CD8-positive, alpha-beta memory T cell (primary cell): ENCODE measurements at places on chromosomes 1 and 21. TPM values are rescaled to one million over a fixed set of nuclear protein-coding genes. Genes with fewer than 3 reads are reported as not detected.

DNA sequence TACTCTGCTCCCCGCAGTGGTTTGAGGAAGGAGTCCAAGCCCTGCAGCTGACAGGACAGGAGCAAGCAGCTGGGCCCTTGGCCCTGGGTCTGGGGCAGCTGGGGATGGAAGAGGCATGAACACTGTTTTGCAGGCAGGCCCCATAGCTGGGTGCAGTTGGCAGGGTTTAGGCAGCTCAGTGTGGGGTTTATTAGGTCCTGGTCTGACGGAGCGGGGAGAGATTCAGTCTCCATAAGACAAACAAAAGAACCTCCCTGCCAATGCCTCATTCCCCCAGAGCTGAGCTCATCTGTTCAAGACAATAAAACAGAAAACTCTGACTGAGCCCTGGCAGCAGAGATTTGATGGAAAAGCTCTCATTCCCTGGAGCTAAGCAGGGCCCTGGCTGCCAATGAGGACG lies 37.3 kb downstream of the OLFML2B start:
- H3K27me3 ChIP-seq: no peaks in the 10 kb centered on the region
- H3K36me3 ChIP-seq: no peaks in the 10 kb centered on the region
- no peak overlapping the region for H3K27ac ChIP-seq
- DNase-seq: no peak
- no peaks in the 10 kb centered on the region for H3K4me1 ChIP-seq
- H3K4me3 ChIP-seq: no peak overlapping the region

DNA sequence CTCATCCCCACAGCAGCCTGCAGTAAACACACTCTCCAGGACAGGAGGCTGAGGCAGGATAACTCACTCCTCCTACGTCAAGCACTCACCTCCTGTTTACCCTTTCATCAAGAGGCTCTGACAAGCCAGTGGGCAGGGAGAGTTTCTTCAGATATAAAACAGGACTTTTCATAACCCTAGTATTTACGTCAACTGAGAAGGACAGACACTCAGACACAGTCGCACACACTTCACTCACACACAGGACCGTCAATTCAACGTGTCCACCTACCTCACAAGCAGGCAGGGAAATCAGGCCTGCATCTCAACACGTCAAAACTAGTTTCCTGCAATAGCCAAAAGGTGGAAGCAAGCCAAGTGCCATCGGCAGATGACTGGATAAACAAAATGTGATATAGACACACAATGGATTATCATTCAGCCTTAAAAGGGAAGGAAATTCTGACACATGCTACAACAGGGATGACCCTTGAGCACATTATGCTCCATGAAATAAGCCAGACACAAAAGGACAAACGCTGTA lies 48.6 kb downstream of the ITPKB start:
- peaks cover 91% of the 10 kb centered on the region for H3K4me1 ChIP-seq
- peak; percentile 71 for DNase-seq

Gene ANGPTL3
- not detected for polyA plus RNA-seq

GRCh38 chr1:36570006-36570405 lies 87.3 kb upstream of the CSF3R start:
- no peaks in the 10 kb centered on the region for H3K4me1 ChIP-seq
- no peaks in the 10 kb centered on the region for H3K27me3 ChIP-seq
- no peaks in the 10 kb centered on the region for H3K36me3 ChIP-seq
- H3K27ac ChIP-seq: no peak overlapping the region

Gene MIXL1
- not detected for polyA plus RNA-seq

Gene CYP4Z1
- not detected for polyA plus RNA-seq

- H3K36me3 ChIP-seq: no peaks in the 10 kb centered on the region
- H3K4me1 ChIP-seq: no peaks in the 10 kb centered on the region
- H3K27me3 ChIP-seq: no peaks in the 10 kb centered on the region
- no peak for DNase-seq
Observed at GRCh38 chr1:241391926-241392710, 35.1 kb upstream of the RGS7 start.

Gene OR2AK2
- polyA plus RNA-seq: not detected

DNA sequence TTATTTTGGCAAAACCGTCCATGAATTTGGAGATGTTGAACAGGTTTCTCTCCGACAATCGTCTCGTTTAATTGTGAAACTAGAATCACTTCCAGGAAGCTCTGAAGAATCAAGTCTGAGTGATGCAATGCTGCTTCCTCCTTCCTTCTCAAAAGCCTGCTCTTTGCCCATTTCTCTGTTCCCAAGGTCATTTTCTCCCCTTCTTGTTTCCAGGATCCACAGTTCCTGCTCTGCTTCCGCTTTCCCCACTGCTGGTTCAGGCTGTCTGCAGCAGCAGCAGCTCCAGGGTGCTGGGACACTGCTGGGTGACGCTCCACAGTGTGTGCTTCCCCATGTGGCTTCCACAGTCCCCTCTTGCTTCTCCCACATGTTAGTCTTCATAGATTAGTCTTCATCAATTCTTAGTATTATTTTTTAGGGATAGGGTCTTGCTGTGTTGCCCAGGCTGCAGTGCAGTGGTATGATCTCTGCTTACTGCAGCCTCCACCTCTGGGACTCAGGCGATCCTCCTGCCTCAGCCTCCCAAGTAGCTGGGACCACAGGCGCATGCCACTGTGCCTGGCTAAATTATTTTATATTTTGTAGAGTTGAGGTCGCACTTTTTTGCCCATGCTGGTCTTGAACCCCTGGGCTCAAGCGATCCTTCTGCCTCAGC lies 156.2 kb downstream of the DYRK1A start:
- H3K27ac ChIP-seq: no peak overlapping the region
- H3K27me3 ChIP-seq: no peaks in the 10 kb centered on the region
- H3K4me1 ChIP-seq: no peaks in the 10 kb centered on the region
- no peaks in the 10 kb centered on the region for H3K36me3 ChIP-seq
- DNase-seq: no peak
- no peak overlapping the region for H3K4me3 ChIP-seq

GRCh38 chr21:44018813-44019567 lies 6.9 kb downstream of the TRAPPC10 start:
- H3K36me3 ChIP-seq: no peaks in the 10 kb centered on the region
- DNase-seq: no peak

Gene NID1
- not detected for polyA plus RNA-seq

GRCh38 chr21:31483146-31483545 lies 139.1 kb upstream of the TIAM1 start:
- H3K36me3 ChIP-seq: no peaks in the 10 kb centered on the region
- H3K4me3 ChIP-seq: no peak overlapping the region
- no peak for DNase-seq
- H3K4me1 ChIP-seq: no peaks in the 10 kb centered on the region

DNA sequence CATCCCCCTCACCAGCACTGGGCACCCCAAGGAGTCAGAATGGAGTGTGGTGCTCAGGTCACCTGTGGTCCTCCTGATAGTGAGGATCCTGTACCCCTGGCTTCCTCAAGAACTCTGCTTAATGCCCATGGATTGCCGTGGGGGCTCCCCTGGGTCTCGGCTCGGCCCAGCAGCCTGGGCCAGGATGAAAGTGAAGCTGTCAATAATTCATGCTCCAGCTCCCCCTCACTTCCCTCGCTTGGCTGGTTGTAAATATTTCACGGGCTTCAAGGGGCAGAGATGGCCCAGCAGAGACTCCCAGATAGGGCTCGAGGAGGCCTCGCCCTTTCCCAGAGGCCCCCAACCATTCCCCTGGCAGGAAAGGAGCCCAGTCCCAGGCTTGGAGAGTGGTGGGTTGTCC lies 42.6 kb upstream of the KCNA10 start:
- no peak overlapping the region for H3K4me3 ChIP-seq
- H3K4me1 ChIP-seq: no peaks in the 10 kb centered on the region
- H3K36me3 ChIP-seq: no peaks in the 10 kb centered on the region
